Occipital lobe (tissue), 3 donors: ENCODE measurements at places on chromosomes 5 and 9.

DNA sequence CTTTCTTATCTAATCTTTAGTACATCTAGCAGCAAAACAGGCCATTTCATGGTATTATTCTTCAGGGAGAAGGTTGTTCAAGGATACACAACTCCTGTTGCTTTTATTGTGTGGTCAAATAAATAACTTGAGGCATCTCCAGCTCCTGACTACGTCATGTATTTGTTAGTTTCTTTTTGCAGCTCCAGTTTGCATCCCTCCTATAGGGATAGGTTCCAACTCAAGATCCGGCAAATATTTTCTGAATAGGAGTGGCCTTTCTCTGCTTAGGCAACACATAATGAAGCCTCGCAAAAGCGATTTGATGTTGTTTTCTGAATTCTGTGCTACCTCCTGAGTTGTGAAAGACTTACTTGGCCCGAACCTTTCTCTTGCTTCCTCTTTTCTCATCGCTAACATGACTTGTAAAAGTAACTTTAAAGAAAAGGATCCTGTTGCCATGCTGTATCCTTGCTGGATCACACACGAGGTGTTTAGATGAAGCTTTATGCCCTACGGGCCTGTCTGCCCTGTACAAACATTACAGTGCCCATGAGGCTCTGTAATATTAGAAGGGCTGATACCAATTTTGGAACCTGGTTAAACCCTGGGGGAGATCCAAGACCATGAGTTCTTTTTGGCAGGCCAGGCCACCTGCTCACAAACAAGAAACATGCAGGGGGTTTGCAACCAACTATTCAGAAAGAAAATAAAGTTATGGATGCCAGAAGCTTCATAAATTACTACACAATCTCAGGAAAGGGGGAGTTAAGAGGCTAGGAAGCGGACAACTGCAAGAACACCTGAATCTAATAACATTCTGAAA lies 149.8 kb upstream of the FGF10 start:
- no peak for DNase-seq

DNA sequence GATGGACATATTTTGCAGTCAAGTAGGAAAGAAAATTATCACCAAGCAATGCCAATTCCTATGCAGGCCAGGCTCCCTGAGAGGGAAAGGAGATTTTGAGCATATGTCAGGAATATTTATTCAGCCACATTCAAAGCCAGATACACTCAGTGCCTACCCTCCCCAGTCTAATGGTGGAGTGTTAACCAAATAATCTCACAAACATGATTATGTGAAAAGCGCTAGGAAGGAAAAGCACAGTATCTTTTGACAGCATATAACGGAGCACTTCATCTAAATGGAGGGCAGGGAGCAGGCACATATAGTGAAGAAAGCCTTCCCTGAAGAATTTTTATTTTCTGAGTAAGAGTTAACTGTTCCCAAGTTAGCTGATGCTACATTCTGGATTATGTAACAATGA lies 80.3 kb upstream of the SLC30A5 start:
- no peak for DNase-seq

DNA sequence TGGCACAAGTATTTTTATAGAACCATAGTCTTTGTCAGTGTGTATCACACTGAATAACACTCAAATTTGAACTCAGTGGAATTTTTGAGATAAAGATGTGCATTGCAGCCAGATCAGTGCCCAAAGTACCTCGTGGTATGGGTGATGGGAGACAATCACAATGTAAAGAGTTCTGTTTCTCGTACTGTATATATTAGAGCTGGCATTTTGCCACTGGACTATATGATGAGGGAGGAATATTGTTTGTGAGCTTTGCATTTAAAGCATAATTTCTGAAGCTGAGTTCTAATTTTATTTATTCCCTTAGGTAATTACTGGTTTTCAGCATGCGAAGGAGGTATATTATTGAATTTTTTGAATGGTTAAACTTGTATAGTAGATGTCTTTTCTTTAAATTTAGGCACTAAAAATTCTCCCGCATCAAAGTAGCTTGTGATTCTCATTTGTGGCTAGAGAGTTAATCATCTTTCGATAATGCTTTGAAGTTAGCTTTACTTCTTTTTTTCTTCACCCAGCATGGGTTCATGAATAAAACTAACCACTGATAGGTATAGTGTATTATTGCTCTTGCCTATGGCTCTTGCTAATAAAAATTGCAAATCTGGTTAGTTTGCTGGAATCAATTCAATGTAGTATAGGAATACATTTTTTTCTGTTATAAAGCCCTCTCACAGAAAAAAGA lies 43.1 kb downstream of the PAM start:
- DNase-seq: no peak

DNA sequence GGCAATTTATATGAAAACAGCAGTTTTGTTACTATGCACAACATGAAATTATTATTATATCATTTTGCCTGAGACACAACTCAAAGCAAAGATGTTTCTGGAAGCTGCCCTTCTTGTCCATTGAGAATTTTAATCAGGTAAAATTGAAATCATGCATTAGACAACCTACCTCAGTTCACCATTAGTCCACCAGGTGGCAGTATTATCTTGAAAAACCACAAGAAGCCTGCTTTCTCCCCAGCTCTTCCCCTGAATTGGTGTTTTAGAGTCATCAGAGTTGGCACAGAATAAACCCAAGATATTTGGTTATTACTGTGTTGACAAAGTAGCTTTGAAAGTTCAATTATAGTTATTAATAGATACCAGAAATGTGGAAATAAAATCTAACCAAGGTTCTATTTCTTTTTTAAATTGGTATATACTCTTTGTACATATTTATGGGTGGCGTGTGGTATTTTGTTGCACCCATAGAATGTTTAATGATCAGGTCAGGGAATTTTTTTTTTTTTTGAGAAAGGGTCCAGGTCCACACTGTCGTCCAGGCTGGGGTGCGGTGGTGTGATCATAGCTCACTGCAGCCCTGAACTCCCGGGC lies 25.7 kb downstream of the UTP15 start:
- DNase-seq: no peak

DNA sequence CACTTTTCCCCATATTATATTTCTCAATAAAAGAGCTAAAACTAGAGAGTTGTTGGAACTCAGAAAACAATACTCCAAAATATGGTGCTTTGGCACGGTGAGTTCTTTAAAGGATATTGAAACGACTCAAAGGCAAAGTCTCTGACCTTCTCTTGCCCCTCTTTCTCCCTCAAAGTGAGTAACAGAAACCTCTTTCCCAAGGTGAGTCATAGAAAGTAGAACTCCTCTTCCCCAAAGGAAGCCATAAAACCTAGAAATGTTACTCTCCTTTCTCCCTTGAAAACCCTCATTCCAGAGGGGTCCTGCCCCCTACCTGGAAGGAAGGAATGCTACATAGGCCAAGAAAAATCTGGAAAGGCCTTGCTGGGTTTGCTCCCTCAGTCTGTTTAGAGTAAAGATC lies 47.5 kb downstream of the RAPGEF6 start:
- DNase-seq: no peak

GRCh38 chr5:56116599-56117141 lies 116.5 kb downstream of the ANKRD55 start:
- DNase-seq: no peak

DNA sequence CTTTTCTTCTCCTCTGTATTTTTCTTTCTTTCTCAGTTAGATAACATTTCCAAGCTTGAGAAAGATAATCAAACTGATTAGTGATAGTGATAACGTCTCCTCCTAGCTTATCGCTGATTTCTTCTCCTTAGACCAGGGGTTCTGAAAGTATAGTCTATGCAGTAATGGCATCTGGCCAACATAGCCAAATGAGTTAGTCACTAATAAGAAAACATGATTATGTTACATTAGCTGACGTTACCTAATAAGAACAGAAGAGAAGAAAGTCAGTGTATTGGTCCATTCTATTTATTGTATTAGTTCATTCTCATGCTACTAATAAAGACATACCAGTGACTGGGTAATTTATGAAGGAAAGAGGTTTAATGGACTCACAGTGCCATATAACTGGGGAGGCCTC lies 111.2 kb downstream of the STRBP start:
- no peak for DNase-seq

- DNase-seq: no peak
Measured at GRCh38 chr5:111813537-111813936, 56.5 kb upstream of the NREP start.

DNA sequence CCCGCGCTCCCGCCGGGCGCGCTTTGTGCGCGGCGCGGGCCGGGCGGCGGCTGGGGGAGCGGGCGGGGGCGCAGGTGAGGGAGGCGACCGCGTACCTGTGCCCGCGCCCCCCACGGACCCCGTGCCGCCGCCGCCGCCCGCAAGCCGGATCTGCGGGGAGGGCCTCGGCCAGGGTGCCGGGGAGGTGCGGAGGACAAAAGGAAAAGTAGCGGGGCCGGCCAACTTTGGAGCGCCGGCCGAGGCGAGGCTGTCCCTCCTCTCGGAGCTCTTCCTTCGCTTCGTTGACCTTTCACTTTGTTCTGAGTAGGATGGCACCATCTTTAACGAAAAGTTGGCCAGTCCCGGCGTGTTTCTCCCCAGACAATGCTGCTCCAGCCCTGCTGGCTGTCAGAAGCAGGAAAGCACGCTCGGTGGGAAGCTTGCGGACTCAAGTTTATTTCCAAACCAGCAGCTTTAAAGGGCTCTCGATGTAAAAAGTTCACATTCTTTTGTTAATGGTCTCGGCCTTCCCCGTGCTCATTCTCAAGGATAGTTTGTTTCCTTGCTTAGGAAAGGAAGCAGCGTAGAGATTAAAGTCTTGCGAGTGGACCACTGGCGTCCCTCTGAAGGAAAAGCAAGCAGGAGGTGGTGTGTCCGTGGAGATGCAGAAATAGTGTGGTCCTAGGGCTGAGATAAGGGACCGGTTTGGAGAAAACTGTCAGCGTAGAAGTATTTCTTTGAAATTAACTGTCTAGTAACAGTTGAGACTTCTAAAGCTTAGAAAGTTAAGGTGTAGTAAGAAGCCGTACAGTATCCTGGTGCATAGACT lies 639 bp downstream of the EHMT1 start:
- DNase-seq: no peak
